ENCODE measurements at places on chromosomes 7 and 10.

DNA sequence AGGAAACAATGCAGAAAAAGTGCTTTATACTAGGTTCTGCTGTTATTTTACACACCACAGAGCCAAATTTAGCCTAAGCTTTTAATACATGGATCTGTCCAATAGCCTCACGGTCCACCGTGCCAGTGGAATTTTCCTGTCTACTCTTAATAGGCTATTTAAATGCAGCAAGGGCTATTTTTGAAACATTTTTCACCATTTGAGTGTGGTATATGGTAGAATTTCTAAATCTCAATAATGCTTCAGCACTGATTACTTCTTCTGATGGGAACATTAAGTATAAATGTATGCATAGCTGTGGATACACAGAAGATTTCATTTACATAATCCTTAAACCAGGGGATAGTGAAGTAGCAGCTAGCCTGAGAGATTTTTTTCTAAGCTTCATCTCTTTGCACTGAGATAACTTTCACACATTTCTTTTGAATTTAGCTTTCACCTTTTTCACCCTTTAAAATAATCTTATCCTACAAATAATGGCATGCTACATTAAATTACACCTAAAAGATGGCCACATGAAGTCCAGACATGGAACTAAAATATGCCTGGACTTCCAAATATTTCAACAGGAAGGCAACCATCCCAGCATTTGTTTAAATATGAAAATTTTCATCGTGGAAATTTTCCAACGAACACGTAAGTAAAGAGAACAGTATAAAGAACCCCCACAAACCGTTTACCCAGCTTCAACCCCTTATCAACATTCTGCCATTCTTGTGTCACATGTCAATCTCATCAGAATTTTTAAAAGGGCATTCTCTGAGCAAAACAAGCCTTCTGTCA lies 45.4 kb downstream of the AMPH start:
- no peak for DNase-seq

DNA sequence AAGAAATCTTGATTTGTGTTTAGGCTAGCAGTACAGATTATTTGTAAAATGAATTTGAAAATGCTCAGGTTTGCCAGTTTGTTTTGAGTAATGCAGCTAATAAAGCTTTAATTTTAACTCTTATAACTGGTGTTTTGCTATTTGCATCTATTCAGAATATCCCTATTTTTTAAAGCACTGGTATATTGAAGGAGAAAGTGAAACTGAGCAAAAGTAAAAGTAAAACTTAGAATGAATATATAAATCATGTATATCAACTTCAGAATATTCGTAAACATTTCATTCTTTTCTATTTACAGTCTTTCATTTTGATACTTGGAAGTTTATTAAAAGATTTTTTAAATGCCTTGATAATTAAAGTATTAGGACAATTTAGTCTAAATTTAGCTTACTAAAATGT lies 26.2 kb downstream of the TASOR2 start:
- DNase-seq: no peak

DNA sequence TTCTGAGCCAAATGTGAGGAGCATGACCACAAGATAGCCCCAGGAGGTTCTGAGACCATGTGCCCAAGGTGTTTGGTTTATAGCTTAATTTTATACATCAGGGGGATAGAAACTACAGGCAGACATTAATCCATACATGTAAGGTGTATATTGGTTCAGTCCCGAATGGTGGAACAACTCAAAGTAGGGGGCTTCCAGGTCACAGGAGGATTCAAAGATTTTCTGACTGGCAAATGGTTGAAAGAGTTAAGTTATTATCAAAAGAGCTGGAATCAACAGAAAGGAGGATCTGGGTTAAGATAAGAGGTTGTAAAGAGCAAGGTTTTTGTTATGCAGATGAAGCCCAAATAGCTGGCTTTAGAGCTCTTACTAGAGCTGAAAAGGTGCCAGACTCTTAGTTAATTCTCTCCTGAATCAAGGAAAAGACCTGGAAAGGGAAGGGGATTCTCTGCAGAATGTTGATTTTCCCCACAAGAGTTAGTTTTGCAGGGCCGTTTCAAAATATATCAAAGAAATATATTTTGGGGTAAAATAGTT lies 640.0 kb downstream of the IPMK start:
- no peak for DNase-seq

DNA sequence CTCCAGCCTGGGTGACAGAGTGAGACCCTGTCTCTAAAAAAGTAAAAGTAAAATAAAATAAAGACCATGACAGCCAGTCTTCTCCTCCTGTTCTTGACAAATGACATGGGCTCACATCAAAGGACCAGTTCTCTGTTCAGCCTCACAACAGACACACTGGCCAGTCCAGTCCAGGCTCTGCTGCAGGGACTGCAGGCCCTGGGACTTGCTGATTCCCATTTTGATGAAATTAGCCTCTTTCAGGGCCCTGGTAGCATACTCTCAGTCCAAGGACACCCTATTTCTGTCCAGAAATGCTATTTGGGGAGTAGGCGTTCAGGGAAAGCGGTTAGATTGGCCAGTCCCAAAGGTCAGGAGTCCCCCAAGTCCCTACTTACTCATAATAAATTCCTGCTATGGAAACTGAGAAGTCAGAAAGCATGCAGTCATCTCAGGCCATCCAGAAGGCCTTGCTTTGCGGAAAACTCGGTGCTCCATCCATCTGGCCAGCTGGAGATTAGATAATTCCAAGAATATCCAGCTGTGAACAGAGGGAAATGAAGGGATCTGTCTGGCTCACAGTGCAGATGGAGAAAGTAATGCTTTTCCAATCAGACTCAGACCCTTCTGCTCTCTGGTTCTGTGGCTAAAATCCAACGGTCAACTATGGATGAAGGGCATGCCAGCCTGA lies 74.4 kb downstream of the RAB11FIP2 start:
- DNase-seq: no peak

DNA sequence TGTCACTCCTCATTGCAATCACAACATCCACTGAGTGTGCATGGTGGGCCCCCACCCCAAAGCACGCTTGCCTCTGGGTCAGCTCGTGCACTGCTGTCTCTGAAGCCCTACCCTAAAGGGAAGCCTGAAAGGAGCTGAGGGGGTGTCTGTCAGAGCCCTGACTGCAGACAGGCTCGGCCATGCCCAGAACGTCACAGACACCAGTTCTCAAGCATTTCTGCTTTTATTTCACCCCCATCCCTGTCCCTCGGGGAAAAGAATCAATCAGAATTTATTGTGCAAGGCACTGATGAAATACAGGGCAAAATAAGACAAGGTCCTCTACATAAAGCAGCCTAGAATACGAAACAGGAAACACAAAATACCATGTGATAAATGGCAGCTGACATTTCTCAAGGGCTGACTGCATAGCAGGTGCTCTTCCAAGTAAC lies 231.8 kb downstream of the WDR37 start:
- no peak for DNase-seq

- no peak for DNase-seq
These were observed 123.6 kb downstream of the UBE2H start for GRCh38 chr7:129828989-129829736.

GRCh38 chr7:143359771-143360353 lies 2.7 kb downstream of the FAM131B start:
- no peak for DNase-seq

DNA sequence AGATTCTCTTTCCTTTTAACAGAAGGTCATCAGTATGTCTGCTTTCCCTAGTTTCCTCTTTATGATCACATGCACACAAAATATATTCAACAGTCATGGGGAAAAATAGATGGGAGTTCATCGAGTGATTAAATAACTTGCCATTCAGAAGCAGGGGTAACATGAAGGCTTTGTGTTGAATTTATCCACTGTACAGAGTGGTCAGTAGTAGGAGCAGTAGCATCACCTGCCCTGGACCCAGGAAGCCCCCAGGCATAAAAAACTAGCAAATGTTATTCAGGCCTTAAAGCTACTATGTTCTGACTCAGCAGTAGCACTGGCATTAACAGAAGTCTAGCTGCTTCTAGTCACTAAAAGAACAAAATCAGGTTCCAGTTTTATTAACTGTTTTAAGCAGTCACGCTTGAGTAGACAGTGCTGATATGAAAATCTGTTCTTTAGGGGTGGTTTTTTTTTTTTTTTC lies 31.4 kb upstream of the FAM133B start:
- DNase-seq: no peak

GRCh38 chr10:93146336-93146735 lies 72.6 kb downstream of the CYP26A1 start:
- no peak for DNase-seq

DNA sequence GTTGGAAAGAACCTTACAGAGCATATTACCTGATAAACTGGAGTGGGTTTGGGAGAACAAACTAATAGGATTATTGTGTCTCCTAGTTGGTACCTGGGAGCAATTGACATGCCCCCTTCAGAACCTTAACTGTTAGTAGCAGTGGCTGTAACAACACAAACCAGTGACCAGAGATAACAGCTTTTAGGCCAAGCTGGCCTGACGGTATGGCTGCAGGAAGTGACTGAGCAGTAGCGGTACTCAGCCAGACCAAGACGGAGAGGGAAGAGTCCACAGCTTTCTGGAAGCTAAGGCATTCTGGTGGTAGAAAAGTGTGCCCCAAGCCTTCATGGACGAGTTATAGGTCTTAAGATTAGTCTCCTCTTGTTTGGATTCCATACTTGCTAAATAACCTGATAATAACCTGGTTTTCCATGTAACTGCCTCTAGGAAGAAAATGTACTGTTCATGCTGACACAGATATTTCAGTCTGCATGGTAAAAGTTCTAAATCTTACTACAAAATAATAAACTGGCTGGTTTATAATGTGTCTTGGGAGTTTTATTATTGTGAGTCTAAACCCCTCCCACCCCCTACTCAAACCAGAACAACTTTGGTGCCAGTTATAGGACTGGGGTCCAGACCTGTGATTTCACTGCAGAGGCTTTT lies 11.3 kb downstream of the NOLC1 start:
- no peak for DNase-seq

DNA sequence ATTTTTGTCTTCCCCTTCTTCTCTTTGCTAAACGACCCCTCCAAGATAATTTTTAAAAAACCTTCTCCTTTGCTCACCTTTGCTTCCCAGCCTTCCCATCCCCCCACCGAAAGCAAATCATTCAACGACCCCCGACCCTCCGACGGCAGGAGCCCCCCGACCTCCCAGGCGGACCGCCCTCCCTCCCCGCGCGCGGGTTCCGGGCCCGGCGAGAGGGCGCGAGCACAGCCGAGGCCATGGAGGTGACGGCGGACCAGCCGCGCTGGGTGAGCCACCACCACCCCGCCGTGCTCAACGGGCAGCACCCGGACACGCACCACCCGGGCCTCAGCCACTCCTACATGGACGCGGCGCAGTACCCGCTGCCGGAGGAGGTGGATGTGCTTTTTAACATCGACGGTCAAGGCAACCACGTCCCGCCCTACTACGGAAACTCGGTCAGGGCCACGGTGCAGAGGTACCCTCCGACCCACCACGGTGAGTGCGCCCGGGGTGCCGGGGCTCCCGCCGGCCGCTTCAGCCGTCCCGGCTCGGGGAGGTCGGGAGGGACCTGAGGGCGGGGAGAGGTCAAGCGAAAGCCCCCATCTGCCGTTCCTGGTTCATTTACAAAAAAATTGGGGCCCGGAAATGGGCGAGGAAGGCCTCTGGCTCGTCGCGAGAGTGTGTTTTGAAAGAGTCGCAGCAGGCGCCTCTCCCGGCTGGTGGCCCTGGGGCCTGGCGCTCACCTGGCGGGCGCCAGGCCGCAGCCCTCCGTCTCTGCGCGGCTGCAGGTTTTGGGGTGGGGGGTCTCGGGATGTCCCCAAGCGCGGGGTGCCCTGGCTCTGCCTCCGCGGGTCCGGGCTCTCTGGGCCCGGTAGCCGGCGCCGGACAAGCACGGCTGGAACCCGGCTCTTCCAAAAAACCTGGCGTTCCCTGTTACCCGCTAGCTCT lies 1.2 kb downstream of the GATA3 start:
- DNase-seq: no peak

- DNase-seq: no peak
These were observed 185.3 kb downstream of the WDR11 start for GRCh38 chr10:121036431-121036830.

GRCh38 chr7:36736899-36737211 lies 12.6 kb upstream of the AOAH start:
- DNase-seq: no peak

DNA sequence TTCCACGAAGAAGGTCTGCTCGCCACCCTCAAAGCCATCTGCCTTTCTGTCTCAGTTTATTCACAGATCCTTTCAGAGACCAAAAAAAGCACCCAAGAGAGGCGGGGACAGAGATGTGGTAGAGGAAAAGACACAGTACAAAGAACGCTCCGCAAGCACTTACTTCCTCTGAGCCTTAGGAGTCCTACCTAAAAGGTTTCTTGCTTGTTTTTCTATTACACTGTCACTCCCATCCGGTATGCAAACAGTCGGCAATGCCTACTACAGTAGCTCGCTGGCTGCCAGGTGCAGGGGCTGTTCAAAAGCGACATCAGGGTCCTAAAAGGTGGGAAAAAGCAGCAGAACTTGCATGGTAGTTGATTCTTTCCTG lies 816 bp downstream of the TECPR1 start:
- no peak for DNase-seq

DNA sequence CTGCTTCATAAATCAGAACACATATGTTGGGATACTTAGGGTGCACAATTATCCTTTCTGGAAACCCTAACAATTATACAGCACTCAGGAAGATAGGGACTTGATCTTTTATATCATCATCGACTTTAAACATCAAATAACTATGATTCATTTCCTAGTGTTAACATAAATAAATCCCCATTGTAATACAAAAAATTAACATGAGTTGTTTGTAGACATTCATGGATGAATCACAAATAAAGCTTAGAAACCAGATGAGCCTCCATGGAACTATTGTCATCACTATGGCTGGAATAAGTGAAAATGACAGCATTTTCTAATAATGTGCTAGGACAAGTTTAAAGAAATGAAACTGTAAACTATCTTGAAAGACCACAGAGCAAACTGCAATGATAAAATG lies 821.7 kb downstream of the GATA3 start:
- no peak for DNase-seq

- DNase-seq: no peak
These were observed 12.2 kb downstream of the HNRNPA2B1 start for GRCh38 chr7:26188206-26188956.

- no peak for DNase-seq
These were observed 47.1 kb upstream of the HYAL4 start for GRCh38 chr7:123797673-123798531.

DNA sequence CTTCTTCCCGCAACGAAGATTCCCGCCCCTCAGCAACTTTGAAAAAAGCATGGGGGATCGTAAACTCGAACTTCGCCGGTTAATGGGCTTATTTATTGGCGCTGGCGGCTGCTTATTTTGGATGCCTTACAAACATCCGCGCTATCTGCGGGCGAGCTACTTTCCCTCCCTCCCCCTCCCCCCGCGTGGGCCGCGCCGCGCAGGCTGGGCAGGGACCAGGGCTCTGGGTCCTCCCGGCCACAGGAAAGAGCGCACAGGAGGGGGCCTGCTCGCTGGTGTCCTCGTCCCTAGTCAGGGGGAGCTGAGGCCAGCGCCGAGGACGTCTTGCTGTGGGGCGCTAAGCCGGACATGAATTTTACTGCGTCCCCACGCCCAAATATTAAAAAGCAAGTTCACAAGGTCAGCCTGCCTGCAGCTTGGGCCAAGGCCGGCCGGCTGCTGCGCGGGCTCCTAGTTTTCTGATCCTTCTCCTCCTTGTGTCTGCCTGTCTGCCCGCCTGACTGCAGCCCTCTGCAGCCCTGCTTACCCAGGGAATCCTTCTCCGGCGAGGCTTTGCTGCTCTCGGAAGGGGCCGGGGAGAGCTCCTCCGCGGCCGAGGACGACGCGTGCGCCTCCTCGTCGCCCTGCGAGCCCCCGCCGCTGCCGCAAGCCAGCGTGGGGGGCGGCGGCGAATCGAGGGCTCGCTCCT lies 1.2 kb downstream of the HOXA10 start:
- no peak for DNase-seq

GRCh38 chr10:8043569-8044306 lies 10.8 kb upstream of the GATA3 start:
- no peak for DNase-seq

- DNase-seq: no peak
These were observed 56.7 kb downstream of the PCLO start for GRCh38 chr7:83105948-83106347.
